ENCODE measurements at places on chromosomes 16 and 17.

DNA sequence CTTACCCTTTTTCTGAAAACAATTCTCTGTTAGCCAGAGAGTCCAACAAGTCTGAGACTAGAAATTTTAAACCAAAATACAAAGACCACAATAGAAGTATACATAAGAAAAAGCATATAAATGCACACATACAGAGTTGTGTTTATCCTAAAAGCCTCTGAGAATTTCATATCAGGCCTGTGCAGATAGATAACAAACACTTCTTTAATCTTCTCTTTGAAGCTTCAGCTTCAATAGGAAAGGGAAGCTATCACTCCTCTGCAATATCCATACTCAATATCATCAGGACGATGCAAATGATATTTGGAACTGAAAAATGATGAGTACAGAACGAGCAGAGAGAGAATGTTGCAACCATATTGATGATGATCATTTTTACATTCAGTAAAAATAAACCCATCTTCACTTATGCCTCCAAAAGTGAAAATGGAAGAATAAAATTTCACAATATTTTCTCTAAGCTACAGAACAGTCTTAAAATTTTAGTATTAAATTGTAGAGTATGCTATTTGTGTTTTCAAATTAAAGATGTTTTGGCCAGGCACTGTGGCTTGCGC lies 61.6 kb downstream of the SKAP1 start:
- no peak overlapping the region for H3K27ac ChIP-seq
- no peak overlapping the region for H3K4me3 ChIP-seq
- H3K36me3 ChIP-seq, result no peaks in the 10 kb centered on the region

DNA sequence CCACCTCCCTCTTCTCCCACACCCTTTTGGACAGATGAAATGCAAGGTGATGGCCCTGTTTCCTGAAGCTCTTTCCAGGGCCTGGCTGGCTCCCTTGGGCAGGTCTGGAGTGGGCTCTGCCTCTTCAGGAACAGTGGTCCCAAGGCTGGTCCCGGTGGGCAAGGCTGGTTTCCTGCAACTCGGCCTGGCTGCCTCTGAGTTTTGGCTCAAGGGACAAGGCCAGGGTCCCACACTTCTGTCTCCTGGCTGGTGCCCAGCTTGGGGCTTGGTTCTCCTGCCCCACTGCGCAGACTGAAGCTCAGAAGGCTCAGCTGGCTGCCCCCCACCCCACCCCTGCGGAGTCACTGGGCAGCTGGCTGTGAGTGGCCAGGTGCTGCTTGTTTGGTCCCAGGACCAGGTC lies 3.8 kb upstream of the ACTG1 start:
- no peak overlapping the region for H3K27ac ChIP-seq
- H3K4me1 ChIP-seq, result peaks cover 2% of the 10 kb centered on the region
- no peaks in the 10 kb centered on the region for H3K36me3 ChIP-seq
- H3K27me3 ChIP-seq, result no peaks in the 10 kb centered on the region
- DNase-seq, result no peak

DNA sequence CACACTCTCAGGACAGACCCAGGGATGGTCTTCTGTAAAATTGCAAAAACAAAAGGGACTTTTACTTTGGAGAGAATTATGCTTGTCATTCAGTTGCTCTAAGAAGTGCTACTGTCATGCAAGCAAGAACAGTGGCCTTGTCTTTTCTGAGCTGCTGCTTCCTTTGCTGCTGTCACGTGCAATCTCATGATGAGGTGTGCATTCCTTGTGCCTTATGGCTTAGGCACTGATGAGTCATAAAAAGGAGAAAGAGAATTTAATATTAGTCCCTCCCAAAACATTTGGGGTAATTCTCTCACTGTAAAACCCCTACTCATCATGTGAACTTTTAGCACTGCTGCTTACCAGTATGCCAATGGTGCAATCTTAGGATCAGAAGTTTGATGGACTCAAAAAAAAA lies 2051.3 kb downstream of the TP53TG3F start:
- no peak overlapping the region for H3K27ac ChIP-seq
- no peaks in the 10 kb centered on the region for H3K36me3 ChIP-seq
- no peaks in the 10 kb centered on the region for H3K27me3 ChIP-seq
- no peak for DNase-seq

GRCh38 chr17:50314456-50315011 lies 31.4 kb upstream of the XYLT2 start:
- no peaks in the 10 kb centered on the region for H3K27me3 ChIP-seq
- no peaks in the 10 kb centered on the region for H3K36me3 ChIP-seq
- no peak overlapping the region for H3K27ac ChIP-seq
- H3K4me3 ChIP-seq, result no peak overlapping the region

GRCh38 chr16:68987734-68988457 lies 117.6 kb upstream of the HAS3 start:
- H3K4me3 ChIP-seq, result no peak overlapping the region
- no peak for DNase-seq

- no peaks in the 10 kb centered on the region for H3K27me3 ChIP-seq
- no peak for DNase-seq
- no peak overlapping the region for H3K4me3 ChIP-seq
- H3K36me3 ChIP-seq, result no peaks in the 10 kb centered on the region
Observed at GRCh38 chr17:80063830-80064585, 27.6 kb downstream of the CCDC40 start.

DNA sequence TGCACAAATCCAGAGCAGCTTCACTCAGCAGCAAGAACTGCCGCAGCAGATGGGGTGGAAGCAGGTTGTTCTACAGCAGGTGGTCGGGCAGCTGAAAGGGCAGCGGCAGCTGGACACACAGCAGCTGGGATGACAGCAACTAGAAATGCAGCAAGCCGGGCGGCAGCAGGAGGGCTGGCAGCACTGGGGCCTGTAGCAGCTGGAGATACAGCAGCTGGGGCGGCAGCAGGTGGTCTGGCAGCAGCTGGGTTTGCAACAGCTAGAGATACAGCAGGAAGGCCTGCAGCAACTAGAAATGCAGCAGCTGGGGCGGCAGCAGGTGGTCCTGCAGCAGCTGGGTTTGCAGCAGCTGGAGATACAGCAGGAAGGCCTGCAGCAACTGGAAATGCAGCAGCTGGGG lies 460 bp downstream of the KRTAP4-3 start:
- H3K36me3 ChIP-seq, result no peaks in the 10 kb centered on the region
- no peaks in the 10 kb centered on the region for H3K27me3 ChIP-seq
- no peak overlapping the region for H3K27ac ChIP-seq
- H3K4me3 ChIP-seq, result no peak overlapping the region
- H3K4me1 ChIP-seq, result no peaks in the 10 kb centered on the region
- DNase-seq, result no peak

DNA sequence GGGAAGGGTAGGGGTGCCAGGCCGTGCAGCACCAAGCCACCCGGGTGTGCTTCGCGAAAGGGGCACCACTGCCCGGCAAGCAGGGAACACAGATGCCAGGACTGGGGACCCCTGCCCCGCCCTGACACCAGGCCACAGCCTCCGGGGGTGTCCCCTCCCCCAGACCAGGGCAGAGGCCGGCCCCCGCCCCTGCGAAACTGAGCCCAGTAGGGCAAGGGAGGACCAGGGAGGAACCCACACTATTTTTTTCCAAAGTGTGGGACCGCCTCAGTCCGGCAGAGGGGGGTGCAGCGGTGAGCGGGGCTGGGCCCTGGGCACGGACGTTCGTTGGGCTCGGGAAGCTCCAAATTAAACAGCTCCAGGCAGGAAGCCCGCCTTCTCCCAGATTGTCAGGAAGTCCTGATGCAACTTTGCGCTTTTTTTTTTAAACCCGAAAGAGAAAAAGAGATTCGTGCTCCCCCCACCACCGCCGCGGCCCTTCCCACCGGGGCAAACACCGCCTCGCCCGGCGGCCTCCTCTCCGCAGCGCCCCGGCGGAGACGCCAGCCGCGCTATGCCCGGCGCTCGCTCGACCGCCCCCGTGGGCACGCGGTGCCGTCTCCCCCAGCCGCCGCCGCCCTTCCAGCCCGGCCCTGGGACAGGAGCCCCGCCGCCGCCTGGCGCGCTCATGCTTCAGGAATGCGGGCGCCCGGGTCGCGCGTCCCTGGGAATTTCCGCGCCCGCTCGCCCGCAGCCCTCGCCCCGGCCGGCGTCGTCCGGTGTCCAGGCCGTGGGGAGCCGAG lies 755 bp downstream of the PIEZO1 start:
- peak overlapping the region; percentile 34 for H3K4me3 ChIP-seq
- H3K36me3 ChIP-seq, result no peaks in the 10 kb centered on the region
- peaks cover 15% of the 10 kb centered on the region for H3K4me1 ChIP-seq
- peak overlapping the region; percentile 89 for H3K27ac ChIP-seq
- DNase-seq, result peak; percentile 87

- H3K4me1 ChIP-seq, result peaks cover 9% of the 10 kb centered on the region
- peaks cover 3% of the 10 kb centered on the region for H3K36me3 ChIP-seq
- no peaks in the 10 kb centered on the region for H3K27me3 ChIP-seq
- H3K4me3 ChIP-seq, result no peak overlapping the region
Observed at GRCh38 chr16:16021988-16022682, 72.7 kb downstream of the ABCC1 start.

DNA sequence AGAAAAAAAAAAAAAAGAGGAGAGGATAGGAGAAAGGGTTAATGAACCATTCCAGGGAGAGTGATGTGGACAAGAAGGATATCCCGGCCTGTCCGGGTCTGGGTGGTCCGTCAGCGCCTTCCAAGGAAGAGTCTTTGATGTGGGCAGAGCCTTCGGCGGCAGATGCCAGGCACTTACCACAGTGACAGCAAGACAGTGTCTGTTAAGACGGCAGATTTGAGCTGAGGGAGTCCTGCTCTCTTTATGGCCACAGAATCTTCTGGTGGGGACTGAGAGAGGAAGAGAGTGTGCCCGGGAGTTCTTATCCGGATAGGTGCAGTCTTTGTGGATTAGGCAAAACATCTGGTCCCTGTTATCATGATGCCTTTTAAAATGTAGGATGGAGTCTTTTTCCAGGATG lies 95.2 kb downstream of the ZDHHC7 start:
- no peaks in the 10 kb centered on the region for H3K4me1 ChIP-seq
- no peak overlapping the region for H3K4me3 ChIP-seq
- no peak for DNase-seq
- H3K27ac ChIP-seq, result no peak overlapping the region
- no peaks in the 10 kb centered on the region for H3K27me3 ChIP-seq

- H3K27ac ChIP-seq, result no peak overlapping the region
- no peaks in the 10 kb centered on the region for H3K4me1 ChIP-seq
- H3K4me3 ChIP-seq, result no peak overlapping the region
Observed at GRCh38 chr17:44940317-44940716, 7.3 kb downstream of the KIF18B start.

GRCh38 chr16:750485-750884 lies 9.7 kb upstream of the CIAO3 start:
- no peaks in the 10 kb centered on the region for H3K36me3 ChIP-seq
- H3K4me3 ChIP-seq, result no peak overlapping the region
- H3K27me3 ChIP-seq, result no peaks in the 10 kb centered on the region
- no peak for DNase-seq
- H3K4me1 ChIP-seq, result no peaks in the 10 kb centered on the region
- no peak overlapping the region for H3K27ac ChIP-seq

All from kidney (tissue), 22 donors.